ENCODE measurements at places on chromosomes 2 and 18.

DNA sequence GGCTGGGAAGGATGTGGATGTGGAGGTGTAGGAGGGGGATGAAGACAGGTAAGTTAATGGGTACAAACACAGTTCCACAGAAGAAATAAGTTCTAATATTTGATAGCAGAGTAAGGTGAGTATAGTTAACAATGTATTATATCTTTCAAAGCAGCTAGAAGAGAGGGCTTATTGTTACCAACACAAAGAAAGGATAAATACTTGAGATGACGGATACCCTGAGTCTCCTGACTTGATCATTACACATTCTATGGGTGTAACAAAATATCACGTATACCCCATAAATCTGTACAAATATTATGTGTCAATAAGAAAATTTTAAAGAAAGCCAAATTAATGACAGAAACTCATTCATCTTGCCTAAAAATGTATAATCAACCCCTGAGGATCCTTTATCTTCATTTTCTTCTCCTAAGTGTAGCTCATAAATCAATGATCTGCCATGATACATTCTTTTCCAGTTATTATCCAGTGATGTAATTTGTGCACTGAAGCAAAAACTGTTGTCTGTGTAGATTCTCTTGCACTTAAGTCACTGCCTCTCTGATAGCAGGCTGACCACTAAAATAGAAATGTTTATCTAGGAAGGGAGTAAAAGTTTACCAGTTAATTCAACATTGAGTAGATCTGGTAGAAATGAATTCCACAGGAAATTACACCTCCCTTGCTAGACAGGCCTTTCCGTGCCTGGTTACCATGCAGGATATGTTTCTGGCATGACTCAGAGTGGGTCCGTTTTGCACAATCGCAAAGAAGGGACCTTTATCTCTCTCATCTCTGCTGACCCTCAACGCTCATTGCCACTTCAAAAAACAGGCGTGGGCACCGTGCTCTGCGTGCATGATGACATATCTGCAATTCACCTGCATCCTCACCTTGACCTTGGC is 249.7 kb upstream of the NCKAP5 start:
- DNase-seq: no peak

DNA sequence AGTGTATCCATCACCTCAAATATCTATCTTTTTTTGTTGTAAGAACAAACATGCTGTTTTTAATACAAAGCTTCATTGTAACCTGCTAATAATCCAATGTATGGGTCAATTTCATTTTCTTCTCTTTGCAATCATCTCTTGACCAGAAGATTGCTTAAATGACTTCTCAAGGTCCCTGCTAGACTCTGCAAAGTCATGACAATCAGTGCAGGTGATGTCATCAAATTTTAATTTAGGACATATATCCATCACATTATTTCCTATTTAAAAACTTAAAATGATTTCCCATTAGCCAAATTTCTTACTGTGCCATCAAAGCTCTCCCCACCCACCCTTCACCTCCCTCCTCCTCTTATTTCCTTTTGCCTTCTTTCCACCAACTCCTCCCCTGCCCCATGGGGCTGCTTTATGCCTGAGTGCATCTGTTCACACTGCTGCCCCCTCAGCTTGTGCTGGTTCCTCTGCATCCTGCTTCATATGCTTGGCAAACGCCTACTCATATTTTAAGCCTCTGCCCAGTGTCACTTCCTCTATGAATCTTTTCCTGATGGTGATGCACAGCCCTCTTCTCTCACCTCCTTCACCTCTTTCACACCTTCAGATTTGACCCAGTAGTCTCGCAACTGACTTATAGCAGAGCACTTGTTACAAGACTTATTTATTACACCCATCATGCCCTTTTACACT is 20.3 kb downstream of the PLEK start:
- DNase-seq: peak; percentile 57

DNA sequence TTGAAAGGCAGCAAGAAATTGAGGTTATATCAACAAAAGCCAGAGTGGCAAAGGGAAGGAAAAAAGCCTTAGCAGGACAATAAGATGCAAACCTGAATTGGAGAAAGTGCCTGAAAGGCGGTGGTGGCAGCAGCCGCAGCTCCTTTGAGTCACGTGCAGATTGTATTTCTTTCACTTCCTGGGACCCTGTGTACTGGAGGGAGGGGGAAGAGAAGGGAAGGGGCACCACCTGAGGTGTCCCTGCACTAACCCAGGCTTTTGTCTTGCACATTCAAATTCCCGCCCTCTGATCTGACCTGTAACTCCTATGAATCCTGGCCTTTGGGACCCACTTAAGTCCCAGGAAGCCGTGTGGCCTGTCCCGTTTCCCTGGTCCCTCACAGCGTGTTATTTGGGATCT is 326.1 kb upstream of the SKOR2 start:
- DNase-seq: no peak

GRCh38 chr2:197516393-197516761 is 511 bp downstream of the MOB4 start:
- DNase-seq: peak; percentile 12

DNA sequence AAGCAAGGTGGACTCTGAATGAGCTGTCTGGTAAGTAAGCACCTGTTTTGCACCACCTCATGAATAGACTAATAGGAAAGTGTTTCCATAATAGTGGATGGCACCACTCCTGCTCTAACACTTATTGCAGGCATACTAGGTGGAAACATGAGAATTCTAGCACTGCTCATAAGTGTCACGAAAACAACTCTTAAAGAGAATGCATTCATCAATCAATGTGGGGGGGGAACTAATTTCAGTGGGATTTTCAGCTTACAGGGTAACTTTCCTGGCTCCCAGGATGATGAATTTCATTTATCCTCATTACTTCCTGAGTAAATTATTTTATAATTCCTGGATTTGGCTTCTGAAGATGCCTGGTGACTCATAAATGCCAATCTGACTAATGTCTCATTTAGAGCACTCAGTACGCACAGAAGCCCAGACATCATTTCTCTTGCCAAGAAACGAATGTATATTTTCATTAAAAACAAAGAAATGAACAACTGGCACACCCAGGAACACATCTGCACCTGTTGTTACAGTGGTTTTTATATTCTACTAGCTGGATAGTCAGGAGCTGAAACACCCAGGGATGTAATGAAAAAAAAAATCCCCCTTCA is 129.6 kb downstream of the PID1 start:
- DNase-seq: no peak

DNA sequence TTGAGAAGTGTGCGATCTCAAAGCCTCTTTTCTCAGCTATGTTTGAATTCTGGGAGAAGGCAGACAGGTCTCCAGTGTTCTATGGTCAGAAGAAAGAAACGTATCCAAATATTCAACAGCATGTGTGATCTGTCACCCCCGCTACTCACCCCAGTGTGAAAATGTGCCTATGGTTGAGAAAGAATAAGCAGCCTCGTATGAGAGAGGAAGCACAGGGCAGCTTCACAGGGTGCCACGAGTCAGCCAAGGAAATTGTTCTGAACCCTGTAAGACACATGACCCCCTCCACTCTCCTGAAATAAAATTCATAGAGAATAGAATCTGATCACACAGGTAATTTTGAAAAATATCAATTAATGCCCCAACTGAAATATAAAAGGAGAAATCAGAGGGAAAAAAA is 8.0 kb upstream of the SF3B1 start:
- DNase-seq: no peak

GRCh38 chr2:143697744-143698143 is 568.5 kb downstream of the ARHGAP15 start:
- no peak for DNase-seq

DNA sequence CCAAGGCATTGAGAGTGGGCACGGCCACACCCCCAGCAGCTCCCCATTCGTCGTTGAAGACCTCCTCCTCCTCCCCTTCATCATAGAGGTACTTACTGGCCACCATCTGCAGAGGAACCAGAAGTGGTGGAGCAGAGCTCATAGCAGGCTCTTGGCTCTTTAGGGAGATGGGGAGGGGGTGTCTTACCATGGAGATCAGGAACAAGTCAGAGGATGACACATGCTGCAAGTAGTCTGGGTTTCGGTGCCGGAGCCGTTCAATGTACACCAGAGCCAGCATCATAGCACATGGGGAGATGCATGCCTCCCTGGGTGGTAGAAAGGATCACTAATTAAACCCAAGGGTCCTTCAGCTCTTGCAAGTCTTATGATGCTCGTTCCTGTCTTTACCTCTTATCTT is 1.9 kb downstream of the CNPPD1 start:
- no peak for DNase-seq

DNA sequence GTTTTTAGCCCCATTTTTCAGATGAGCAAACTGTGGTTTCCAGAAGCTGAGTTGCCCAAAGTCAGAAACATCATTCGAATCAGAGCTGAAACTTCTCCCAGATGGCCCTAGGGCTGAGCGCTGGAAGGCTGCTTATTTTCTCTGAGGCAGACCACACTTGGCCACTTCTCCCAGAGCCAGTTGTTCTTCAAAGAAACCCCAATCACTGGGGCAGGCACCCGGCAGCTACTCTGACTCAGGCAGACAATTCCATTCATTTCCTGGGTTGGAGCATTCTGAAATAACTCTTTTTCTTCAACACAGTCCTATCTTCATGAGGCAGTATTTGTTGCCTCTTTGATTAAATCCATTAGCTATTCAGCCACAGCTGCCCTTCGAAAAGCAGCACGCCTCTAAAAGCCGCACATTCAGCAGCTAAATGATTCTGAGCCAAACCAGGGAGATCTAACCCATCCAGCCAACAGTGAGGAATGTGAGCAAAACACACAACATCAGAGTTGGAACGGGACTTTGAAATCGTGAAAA is 40.9 kb downstream of the LRATD1 start:
- no peak for DNase-seq

- no peak for DNase-seq
Measured at GRCh38 chr18:22293417-22293816, 124.0 kb downstream of the GATA6 start.

GRCh38 chr2:218024336-218024735 is 21.5 kb upstream of the TNS1 start:
- no peak for DNase-seq

- no peak for DNase-seq
Measured at GRCh38 chr2:146989741-146990140, 855.1 kb upstream of the ACVR2A start.

DNA sequence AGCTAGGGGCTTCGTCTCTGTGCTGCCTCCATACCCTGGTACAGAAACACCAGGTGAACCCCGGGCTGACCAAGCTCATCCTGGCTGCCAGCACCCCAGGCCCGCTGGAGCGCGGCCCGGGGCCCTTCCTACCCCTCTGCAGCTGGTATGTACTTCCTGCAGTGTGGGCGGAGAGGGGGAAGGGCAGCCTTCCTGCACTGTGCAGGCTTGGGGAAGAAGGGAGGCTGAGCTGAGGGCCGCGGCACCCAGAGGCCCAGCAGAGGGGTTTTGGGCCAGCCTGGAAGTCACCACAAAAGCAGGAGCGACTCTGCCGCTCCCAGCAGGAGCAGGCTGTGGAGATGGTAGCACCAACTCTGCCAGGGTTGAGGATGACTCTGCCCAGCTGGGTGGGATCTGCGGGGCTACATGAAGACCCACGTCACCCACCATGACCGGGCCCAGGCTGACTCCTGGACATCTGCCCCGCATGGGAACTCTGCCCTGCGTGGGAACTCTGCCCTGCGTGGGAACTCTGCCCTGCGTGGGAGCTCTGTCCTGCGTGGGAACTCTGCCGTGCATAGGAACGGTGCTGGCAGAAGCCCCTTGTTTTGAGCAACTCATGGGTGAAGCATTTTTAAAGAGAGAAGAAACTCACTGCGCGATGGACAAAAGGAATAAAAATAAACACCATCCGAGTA is 273.3 kb downstream of the NDUFA10 start:
- DNase-seq: peak; percentile 6

DNA sequence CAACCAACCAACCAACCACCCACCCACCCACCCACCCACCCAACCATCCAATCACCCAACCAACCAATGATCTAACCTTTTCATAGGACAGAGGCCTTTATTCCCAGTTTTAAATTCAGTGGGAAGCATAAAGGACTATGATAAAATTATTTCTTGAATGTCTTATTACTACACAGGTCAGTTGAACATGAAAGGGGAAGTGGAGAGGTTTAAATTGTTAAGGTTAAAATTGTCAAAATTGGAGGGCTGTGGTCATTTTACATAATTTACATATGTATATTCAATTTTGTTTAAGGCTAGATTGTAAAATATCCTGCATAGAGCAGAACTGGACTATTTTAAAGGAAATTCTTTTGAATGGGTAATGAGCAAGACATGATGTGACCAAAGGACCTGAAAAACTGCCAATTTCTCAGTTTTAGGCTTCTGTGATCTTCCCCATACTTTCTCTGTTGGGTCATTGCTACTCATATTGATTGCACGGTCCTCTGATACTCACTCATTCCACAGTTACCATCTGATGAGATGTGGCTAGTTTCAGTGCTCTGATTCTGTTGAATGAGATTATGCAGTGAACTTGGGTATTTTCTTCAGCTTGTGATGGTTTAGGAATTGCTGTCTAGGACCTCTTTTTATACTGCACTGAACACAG is 127.4 kb downstream of the PLCL1 start:
- no peak for DNase-seq

GRCh38 chr18:46909497-46909896 is 7.8 kb downstream of the PIAS2 start:
- no peak for DNase-seq

GRCh38 chr2:134782792-134783191 is 55.6 kb upstream of the ACMSD start:
- DNase-seq: no peak

- no peak for DNase-seq
Measured at GRCh38 chr18:26992926-26993325, 127.4 kb upstream of the AQP4 start.

- DNase-seq: no peak
Measured at GRCh38 chr2:29033172-29033571, 41.2 kb downstream of the PCARE start.

GRCh38 chr2:177175917-177176668 is 36.5 kb upstream of the HNRNPA3 start:
- no peak for DNase-seq

GRCh38 chr2:203873921-203874631 is 6.5 kb downstream of the CTLA4 start:
- no peak for DNase-seq

DNA sequence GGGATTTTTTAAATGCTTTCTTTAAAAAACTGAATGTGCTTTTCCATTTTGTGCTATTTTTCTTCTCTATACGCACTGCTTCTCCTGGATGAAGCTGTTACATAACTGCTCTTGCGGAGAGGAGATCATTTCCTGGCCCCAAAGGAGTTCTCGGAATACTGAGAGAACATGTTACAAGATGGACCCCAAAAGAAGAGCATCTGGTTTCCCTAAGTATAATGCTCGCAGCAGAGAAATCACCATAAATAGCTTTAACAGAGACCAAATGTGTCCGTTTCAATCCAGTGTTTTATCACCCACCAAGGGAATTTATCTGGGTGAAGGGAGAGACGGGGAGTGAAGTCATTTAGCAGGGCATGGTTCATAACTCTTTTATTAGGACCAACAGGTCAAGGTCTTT is 80.1 kb downstream of the RBM43 start:
- no peak for DNase-seq

GRCh38 chr18:21264651-21265050 is 22.6 kb downstream of the GREB1L start:
- DNase-seq: no peak

- no peak for DNase-seq
Measured at GRCh38 chr2:37590119-37590571, 81.3 kb downstream of the CDC42EP3 start.

GRCh38 chr2:220969348-220969747 is 602.8 kb downstream of the EPHA4 start:
- no peak for DNase-seq
